ENCODE measurements at places on chromosomes 13 and 19.
A peak's percentile ranks its signal among the peaks of the same experiment; 100 is the strongest.

GRCh38 chr13:33992881-33993336, 175.0 kb downstream of the RFC3 start:
- no peak for DNase-seq

DNA sequence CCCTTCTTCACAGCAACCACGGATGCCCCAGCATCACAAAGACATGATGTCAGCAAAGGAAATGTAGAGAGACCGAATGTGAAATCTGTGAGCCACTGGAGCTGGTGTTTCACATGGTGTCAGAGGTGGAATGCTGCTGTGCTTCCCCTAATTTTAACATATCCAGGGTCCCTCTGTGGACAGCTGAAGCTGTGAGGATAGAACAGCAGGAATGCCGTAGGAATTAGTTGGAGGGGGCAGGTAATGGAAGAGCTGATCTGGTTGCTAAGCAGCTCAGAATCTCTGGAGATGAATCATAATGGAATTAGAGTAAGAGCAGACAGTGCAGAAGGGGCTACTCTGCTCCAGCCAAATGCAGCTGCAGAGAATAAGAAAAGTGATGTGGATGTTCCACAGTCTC, 68.9 kb upstream of the ZNF835 start:
- no peak for DNase-seq

DNA sequence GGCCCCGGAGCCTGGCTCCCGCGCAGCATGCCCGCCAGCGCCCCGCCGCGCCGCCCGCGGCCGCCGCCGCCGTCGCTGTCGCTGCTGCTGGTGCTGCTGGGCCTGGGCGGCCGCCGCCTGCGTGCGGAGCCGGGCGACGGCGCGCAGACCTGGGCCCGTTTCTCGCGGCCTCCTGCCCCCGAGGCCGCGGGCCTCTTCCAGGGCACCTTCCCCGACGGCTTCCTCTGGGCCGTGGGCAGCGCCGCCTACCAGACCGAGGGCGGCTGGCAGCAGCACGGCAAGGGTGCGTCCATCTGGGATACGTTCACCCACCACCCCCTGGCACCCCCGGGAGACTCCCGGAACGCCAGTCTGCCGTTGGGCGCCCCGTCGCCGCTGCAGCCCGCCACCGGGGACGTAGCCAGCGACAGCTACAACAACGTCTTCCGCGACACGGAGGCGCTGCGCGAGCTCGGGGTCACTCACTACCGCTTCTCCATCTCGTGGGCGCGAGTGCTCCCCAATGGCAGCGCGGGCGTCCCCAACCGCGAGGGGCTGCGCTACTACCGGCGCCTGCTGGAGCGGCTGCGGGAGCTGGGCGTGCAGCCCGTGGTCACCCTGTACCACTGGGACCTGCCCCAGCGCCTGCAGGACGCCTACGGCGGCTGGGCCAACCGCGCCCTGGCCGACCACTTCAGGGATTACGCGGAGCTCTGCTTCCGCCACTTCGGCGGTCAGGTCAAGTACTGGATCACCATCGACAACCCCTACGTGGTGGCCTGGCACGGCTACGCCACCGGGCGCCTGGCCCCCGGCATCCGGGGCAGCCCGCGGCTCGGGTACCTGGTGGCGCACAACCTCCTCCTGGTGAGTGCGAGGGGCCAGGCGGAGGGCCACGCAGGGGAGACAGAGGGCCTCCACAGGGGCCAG, at the start of gene KL:
KL (plus strand) TSS at position 10 of the 909 bp plus-strand sequence; CDS start at position 28, 18 bp downstream.
- no peak for DNase-seq

- DNase-seq: no peak
Measured at GRCh38 chr19:18878858-18879578, 16.9 kb downstream of the CERS1 start.

DNA sequence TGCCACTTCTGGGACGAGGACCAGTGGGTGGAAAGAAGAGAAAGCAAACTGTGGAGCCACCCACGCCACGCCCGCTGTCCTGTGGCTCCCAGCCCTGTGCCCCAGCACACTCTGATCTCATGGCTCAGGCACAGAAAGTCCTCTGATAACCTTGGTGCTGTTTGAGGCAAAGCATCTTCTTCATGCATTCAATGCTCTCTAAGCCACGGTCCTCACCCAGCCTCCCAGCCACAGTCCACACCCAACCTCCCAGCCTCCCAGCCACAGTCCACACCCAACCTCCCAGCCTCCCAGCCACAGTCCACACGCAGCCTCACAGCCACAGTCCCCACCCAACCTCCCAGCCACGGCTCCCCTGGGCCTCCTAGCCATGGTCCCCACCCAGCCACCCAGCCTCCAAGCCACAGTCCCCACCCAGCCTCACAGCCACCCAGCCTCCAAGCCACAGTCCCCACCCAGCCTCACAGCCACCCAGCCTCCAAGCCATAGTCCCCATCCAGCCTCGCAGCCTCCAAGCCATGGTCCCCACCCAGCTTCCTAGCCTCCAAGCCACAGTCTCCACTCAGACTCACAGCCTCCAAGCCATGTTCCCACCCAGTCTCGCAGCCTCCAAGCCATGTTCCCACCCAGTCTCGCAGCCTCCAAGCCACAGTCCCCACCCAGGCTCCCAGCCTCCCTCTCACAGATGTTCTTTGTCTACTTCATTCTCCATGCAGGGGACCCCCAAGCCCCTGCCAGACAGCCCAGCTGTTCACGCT, 74.9 kb downstream of the SOX1 start:
- no peak for DNase-seq

GRCh38 chr19:54665530-54665929, 2.7 kb downstream of the LILRB4 start:
- no peak for DNase-seq

DNA sequence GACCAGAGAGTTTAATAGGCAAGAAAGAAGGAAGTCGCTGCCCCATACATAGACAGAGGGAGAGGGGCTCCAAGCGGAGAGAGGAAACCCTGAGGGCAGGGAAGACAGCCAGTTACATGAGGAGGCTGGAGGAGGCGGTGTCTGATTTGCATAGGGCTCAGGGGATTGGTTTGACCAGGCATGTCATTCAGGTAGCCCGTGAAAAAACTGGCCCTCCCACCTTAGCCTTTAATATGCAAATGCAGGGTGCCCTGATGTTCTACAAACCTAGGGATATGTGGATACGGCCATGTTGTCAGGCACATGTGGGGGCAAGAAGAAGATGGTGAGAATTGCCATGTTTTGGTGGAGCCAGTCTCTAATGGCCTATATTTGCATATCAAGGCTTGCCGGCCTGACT, 1461.6 kb downstream of the PCDH9 start:
- no peak for DNase-seq

DNA sequence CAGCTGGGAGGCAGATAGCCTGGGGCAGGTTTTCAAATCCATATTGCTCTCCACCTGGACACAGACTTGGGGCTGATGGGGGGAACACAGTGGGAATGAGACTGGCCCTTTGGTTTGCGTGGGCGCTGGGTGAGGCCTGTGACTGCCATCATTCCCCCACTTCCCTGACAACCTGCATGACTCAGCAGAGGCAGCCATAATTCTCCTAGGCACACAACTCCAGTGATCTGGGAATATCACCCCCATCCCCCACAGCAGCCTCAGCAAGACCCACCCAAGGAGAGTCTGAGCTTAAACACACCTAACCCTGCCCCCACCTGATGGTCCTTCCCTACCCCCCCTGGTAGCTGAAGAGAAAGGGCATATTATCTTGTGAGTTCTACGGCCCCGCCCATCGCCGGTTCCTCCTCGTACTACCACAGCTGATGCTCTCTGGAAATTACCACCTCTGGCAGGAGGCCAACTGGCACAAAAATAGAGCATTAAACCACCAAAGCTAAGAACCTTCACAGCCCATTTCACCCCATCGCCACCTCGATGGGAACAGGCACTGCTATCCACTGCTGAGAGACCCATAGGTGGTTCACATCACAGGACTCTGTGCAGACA, 71.0 kb downstream of the RNF17 start:
- DNase-seq: no peak

DNA sequence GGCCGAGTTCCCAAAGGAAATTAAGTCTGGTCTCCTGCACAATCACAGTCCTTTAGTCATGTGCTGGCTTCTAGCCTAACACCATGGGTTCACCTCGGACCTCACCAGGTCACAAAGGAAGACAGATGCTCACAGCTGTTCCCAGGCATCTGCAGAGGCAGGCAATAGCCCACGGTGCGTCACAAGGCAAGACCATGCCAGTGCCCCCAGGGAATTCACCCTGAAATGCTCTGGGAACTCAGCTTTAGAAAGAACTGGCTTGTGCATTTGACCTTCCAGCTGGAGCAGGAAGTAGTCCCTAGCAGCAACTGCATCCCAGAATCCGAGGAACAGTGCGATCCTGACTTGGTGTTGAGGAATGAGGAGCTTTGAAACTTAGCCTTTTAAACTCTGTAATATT, 96.8 kb upstream of the WASF3 start:
- no peak for DNase-seq

GRCh38 chr13:38686577-38687245, at the start of gene FREM2:
TSS of gene FREM2 (plus strand) at chr13:38687077. CDS start at chr13:38687345, 268 bp downstream.
- no peak for DNase-seq

DNA sequence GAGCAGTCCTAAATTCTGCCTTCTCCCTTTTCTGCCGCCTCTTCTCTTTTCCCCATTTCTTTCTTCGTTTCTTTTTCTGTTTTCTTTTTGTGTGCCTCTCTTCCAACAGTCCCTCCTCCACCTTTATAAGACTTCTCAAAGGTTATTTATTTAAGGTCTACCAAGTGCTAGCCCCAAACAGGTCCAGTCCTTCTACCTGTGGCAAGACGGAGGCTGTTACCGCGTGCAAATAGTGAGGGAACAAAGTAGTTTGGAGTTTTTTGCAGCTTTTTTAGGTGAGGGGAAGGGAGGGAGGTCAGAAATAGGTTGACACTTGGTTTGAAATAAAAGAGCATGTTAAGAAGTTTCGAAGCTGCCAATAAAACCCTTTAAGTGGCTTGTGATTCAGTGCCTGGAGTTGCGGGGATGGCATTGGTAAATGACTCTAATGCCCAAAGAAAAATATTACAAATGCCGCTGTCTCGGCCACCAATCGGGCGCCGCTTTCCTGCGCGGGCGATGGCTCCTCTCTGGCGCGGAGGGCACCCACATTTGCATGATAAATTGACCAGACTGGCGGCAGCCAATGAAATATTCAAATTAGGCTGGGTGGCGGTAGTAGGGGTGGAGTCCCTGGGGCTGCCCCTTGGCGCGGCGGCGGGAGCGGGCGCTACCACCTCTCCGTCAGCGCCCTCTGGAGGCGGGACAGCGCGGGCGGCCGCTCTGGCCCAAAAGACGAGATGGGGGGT, 7.5 kb upstream of the TSHZ3 start:
- DNase-seq: peak; percentile 57

GRCh38 chr19:3868770-3869456, at the start of gene ZFR2:
TSS of gene ZFR2 (minus strand) at chr19:3869038. CDS start at chr19:3869017, 21 bp downstream.
- peak; percentile 21 for DNase-seq

- no peak for DNase-seq
Measured at GRCh38 chr13:114122127-114122511, 10.3 kb downstream of the RASA3 start.

- no peak for DNase-seq
Measured at GRCh38 chr13:23654111-23655110, 84.2 kb downstream of the TNFRSF19 start.

DNA sequence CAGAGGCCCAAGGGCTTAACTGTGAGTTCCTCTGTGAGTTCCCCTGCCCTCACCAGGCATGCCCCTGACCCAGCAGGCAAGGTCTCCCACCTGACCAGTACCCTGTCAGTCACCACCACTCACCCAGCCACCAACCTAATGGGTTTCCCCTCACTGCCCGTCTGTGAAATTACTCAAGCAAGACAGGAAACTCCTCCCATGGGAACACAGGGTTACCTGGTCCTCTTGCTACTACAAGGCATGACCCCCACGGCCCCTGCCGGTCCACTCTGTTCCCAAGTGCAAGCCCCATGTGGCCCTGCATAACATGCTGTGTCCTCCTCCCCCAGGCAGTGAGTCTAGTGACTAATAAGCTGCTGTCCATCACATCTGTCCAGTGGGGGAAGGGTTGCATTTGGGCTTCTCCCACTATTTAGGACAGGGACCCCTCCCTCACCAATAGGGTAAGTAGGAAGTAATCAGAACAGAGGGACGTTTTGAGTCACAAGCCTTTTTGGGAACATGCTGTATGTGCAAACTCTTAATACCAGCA, 8.0 kb upstream of the DHRS12 start:
- no peak for DNase-seq

DNA sequence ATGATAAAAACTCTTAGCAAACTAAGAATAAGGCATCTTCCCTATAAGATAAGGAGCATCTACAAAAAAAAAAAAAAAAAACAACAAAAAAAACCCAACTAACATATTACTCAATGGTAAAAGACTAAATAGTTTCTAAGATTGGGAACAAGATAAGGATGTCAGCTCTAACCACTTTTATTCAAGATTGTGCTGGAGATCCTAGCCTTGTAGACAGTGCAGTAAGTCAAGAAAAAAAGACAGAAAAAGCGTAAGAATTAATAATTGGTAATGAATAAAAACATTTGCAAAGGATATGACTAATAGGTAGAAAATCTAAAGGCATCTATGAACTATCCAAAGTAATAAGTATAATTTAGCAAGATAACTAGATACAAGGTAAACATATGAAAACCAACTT, 33.0 kb downstream of the ZIC2 start:
- DNase-seq: no peak

GRCh38 chr19:4052114-4052992, 14.3 kb downstream of the ZBTB7A start:
- DNase-seq: no peak

- no peak for DNase-seq
Measured at GRCh38 chr13:32079587-32079986, 48.0 kb downstream of the FRY start.

DNA sequence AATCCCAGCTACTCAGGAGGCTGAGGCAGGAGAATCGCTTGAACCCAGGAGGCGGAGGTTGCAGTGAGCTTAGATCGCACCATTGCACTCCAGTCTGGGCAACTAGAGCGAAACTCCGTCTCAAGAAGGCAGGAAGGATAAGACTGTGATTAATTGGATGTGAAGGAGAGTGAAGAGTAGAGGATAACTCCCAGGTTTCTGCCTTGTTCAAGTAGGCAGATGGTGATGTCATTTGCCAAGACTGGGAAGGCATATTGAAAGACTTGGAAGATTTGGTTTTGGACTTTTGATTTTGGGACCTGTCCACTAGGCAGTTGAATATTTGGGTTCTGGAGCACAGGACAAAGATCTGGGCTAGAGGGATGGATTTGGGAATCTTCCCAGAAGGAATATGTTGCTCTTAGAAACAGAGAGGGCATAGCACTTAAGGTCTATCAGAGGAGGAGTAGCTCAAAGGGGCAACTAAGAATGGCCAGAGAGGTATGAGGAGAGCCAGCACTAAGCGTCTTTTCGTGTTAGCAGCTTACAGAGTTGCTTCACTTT, 20.0 kb downstream of the GARRE1 start:
- DNase-seq: no peak
